ENCODE measurements at places on chromosomes 7 and 10.

GRCh38 chr10:62057850-62058249 is 156.4 kb downstream of the ARID5B start:
- DNase-seq: no peak

DNA sequence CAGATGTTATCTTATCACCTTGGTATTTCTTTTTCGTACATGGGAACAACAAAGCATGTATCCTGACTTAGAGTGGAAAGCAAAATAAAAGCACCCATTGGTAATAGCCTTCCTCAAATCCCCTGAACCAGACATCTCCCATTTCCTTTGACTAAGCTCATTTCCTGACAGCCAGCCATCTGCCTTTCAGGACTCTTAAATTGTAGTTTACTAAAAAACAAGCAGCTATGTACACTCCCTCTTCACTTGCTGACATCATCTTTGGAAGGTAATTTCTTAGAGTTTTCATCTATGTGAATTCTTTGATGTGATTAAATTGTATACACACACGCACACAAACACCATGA is 40.7 kb downstream of the ARL4A start:
- DNase-seq: no peak

DNA sequence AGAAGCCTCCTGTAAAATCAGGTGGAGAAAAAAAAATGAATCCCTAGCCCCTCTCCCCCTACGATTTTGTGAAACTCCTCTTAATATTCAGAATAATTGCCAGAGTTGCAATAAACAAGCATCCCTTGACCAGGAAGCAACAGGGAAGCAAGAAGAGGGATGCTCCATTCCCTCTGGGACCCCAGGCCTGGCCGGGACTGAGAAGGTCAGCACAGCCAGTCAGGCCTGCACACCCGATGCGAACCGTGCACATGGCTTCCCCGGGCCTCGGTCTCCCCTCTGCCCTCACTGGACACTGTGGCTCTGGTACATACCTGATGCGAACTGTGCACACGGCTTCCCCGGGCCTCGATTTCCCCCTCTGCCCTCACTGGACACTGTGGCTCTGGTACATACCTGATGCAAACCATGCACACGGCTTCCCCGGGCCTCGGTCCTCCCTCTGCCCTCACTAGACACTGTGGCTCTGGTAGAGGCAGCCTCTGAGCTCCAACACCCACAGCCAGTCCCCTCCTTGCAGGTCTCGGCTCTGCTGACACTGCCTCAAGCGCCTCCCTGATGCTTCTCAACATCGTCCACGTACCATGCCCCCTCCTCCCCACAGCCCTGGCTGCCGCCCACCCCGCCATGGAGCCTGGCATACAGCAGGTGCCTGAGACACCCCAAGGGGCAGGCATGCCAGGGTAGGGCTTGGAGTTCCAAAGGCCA is 138.6 kb downstream of the DIP2C start:
- DNase-seq: no peak

GRCh38 chr7:130380861-130381455 is 664 bp downstream of the CPA1 start:
- DNase-seq: no peak
